ENCODE measurements at places on chromosomes 16 and 17.
A peak's percentile ranks its signal among the peaks of the same experiment; 100 is the strongest.

- DNase-seq, result no peak
These were observed 12.2 kb upstream of the AKTIP start for GRCh38 chr16:53515259-53515658.

DNA sequence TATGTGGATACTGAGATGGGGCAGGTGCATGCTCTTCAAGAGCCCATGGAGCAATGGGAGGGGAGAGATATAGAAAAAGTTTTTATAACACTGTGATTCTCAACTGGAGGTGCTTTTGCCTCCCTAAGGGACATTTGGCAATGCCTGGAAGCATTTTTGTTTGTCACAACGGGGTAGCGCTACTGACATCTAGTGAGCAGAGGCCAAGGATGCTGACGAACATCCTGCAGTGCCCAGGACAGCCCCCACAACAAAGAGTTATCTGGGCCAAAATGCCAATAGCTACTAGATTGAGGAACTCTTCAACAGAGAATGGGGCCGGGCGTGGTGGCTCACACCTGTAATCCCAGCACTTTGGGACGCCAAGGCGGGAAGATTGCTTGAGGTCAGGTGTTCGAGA is 67.2 kb upstream of the CLEC3A start:
- no peak for DNase-seq

- DNase-seq, result no peak
These were observed 94.9 kb upstream of the MED13 start for GRCh38 chr17:62159994-62160393.

DNA sequence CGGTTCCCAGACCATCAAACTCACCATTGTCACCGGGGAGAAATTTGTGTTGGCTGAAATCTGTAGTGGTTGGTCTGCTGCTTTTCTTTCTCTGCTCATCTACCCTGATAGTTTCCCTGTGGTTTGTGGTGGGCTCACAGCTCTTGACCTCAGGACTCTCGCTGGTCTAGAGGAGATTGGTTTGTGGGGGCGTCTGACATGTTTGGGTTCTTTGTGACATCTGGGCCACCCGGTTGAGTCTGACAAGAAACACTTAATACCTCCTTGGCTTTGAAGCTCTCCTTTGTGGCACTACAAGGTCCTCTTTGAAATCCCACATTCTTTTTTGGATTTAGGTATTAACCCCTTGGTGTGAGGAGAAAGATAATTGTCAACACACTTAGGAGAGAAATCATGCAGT is 662.0 kb downstream of the WWOX start:
- DNase-seq, result no peak

GRCh38 chr16:70589998-70590471 is 56.3 kb upstream of the IL34 start:
- no peak for DNase-seq

DNA sequence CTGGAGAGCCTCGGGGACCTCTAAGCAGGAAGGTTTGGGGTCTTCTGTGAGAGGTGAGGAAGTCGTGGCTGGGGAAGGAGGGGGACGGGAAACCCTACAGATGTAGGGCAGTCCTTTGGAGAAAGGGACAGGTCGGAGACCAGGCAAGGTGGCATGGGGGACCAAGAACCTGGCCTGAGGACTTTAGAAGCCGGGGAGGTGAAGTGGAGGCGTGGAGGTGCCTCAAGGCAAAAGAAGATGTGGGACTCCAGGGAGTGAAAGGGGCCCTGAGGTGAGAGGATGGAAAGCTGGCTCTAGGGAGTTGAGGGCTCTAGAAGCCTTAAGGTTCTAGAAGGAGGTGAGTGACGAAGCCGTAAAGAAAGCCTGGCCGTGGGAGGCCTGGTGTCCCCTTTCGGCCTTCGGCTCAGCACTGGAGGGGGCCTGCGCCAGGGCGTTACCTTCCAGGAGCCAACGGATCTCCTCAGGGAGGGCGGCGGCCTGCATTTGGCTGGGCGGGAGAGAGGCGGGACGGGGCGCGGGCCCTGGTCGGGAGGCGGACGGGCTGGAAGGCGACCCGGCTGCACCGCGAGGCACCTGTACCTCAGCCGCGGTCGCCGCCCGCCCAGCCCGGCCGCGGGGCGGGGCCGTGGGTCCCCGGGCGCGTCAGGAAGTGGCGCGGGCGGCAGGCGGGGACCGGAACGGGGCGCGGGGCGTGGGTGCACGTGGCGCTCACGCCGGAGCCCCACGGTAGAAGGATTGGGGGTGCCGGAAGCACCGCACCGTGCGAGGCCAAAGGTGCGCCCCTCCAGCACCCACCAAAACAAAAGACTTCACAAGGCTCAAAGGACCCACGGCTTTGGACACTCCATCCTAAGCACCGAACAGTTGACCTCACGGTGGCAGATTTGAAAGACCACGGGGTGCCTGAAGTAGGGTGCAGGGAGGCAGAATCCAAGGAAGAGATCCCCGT is at the start of gene SKAP1:
Gene SKAP1 (minus strand): TSS at position 577 of the 949 bp plus-strand sequence.
- DNase-seq, result peak; percentile 77

- DNase-seq, result peak; percentile 37
These were observed at the start of gene ADGRG1 for GRCh38 chr16:57628008-57628781. ADGRG1 (plus strand) TSS chr16:57628630; CDS start chr16:57650288, 21,658 bp downstream.

- no peak for DNase-seq
These were observed 39.3 kb downstream of the PITPNM3 start for GRCh38 chr17:6517062-6517461.

GRCh38 chr17:65013613-65014391 is 42.7 kb downstream of the GNA13 start:
- DNase-seq, result peak; percentile 36

- DNase-seq, result no peak
These were observed 17.2 kb downstream of the CYTH1 start for GRCh38 chr17:78764871-78765270.

GRCh38 chr17:34822007-34822739 is 139.1 kb downstream of the CCT6B start:
- no peak for DNase-seq

DNA sequence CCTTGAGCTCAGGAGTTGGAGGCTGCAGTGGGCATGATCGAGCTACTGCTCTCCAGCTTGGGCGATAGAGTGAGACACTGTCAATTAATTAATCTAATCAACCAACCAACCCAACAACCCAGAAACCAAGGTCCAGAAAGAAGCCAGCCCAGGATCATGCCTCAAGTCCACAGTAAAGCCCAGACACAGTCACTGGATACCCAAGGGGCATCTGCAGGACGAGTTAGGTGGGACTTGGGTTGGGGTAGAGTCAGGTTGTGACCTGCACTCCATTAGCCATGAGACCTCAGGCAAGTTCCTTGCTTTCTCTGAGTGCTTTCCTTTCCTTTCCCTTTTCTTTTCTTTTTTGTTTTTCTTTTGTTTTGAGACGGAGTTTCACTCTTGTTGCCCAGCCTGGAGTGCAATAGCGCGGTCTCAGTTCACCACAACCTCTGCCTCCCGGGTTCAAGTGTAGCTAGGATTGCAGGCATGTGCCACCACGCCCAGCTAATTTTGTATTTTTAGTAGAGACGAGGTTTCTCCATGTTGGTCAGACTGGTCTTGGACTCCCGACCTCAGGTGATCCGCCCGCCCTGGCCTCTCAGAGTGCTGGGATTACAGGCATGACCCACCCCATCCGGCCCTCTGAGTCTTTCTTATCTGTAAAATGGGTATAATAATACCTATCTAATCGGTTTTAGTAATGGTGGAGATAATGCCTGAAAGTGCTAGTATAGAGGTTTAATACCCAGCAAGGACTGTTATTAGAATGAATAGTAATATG is 3.5 kb upstream of the HSD17B1 start:
- no peak for DNase-seq

DNA sequence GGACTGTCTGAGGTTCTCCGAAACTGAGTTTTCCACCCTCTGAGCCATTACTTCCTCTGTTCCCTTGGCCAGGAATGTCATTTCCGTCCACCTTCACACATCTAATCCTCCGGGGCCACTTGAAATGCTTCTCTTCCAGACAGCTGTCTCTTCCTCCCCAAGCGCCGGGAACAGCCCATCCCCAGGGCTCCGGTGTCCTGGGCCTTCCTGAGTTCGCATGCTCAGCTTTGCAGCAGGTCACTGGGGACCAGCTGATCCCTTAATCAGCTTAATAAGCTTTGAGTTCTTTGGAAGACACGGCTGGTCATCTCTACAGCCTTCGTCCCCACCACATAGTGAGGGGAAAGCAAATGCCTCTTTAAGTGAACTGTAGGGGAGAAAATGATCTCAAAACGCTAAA is 123.4 kb downstream of the DYNLRB2 start:
- DNase-seq, result no peak

DNA sequence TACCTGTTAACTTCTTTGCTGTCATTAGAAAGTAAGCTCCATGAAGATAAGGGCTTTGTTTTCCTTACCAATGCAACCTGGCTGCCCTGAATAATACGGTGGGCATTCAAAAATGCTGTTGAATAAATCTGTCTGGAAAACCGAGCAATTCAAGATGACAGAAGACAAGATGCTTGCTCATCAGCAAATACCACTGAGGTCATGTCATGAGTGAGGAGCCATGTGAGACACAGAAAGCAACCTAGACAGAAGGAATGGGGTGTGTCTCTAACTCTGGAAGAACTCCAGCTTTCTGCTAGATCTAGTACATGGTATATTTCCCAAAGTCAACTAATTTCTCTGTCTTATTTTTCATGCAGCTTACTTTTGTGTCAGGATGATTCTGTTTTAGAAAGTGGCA is 64.2 kb downstream of the STH start:
- DNase-seq, result no peak

GRCh38 chr17:80575057-80575875 is 30.6 kb downstream of the RPTOR start:
- peak; percentile 96 for DNase-seq

- no peak for DNase-seq
These were observed 474.8 kb downstream of the SHISA9 start for GRCh38 chr16:13376174-13376573.

DNA sequence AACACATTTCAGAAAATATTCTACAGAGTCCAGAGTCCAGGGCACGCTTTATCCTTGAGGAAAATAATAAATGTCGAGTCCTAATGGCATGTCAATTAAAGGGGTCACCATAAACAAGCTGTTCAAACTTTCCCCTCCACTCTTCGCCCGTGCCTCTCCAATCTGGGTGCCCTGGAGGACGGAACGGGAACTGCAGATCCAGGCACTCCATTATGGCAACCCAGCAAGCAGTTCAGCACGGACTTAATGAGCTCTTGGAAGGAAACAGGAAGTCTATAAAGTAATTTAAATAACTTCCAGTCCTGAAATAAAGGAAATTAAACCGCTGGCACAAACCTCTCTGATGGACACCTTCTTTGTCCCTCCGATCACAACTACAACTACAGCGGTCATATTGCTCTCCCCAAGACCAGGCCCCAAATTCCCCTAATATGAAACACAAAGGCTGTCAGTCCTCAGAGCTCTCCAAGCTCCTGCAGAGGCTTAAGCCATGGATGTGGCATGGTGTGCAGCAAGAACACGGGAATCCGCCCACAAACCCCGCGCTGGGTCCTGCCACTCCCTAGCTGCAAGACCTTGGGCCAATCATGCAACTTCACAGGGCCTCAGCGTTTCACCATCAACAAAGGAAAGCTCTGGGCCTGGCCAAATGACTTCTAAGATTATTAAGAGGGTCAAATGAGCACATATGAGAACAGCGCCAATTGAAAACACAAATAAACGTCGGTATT is 52.6 kb downstream of the ZFHX3 start:
- DNase-seq, result no peak

GRCh38 chr16:1048442-1049112 is 24.0 kb upstream of the SSTR5 start:
- peak; percentile 45 for DNase-seq
